Occipital lobe (tissue), 3 donors: ENCODE measurements at places on chromosomes 11 and 22.

GRCh38 chr11:1012740-1013630 is 23.5 kb downstream of the MUC6 start:
- no peak for DNase-seq

DNA sequence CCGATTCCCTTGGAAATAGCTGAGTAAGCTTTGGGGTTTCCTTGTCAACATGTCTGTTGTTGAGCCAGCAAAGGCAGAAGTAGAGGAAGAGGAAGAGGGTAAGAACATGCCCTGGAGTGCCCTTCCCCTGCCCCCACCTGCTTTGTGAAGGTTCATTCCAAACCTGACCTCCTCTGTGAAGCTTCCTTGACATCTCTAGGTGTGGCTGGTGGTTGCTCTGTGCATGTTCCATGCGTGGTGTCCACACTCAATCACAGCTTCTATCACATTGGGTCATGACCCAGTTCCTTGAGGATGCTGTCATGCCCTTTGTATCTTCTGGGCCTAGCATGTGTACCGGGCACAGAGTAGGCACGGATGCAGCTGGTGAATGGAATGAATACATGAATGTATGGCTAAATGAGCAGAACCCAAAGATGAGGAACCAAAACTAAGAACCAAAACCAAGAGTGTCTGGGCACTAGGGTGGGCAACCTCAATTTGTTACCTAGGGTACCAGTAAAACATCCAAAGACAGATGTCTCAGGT is 23.7 kb upstream of the FXYD6 start:
- no peak for DNase-seq

- DNase-seq = no peak
Measured at GRCh38 chr11:86117001-86117711, 48.3 kb upstream of the PICALM start.

DNA sequence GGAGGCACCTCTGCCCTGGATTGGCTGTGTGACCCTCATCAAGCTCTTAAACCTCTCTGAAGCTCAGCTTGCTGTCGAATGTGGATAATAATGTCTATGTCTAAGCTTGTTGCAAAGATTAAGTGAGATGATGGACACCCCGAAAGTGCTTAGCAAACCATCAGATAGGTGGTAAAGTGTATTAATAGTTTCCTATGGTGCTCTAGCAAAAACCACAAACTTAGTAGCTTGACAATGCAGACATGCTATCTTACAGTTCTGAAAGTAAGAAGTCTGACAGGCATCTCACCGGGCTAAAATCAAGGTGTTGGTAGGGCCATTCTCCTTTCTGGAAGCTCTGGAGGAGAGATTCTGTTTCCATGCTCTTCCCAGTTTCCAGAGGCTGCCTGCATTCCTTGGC is 106.5 kb upstream of the CSNK2A3 start:
- DNase-seq = no peak

DNA sequence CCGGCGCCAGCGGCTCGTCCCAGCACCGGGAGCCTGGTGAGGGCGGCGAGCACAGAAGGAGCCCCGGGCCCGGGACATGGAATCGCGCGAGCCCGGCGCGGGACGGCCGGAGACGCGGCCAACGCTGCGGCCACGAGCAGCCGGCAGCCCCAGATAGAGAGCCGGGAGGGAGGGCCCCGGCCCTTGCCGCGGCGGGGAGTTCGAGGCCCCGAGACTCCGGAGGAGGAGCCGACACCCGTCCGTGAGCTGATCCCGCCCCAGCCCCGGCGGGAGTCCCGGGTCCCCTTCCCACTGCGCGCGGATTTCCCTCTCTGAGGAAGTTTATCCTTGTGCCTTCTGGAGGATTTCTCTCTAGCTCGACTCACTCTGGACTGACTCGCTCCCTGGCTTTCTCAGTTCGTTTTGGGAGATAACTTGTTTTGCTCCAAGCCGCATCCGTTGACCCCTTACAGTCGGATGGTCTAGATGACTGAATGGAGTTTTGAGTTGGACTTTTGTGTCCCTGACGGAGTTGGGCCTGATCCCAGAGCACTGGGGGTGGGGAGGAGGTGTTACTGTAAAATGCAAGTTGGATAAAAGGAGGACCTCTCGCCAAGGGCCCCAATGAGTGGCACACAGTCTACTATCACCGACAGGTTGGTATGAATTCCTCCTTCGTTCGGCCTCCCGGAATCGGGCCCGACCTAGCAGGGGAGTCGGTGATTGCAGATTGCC is 585 bp downstream of the ARHGEF12 start:
- peak; percentile 53 for DNase-seq
